ENCODE measurements at places on chromosomes 11 and 22. TPM values are rescaled to one million over a fixed set of nuclear protein-coding genes. Genes with fewer than 3 reads are reported as not detected.

EPS8L2 gene
- total RNA-seq, result 42.6 TPM

KCNJ4 gene
- 0.45 TPM for total RNA-seq

ACRV1 gene
- total RNA-seq, result 0.10 TPM

GRCh38 chr11:16809886-16810668, 71.6 kb downstream of the C11orf58 start:
- DNase-seq, result peak; percentile 71

DNA sequence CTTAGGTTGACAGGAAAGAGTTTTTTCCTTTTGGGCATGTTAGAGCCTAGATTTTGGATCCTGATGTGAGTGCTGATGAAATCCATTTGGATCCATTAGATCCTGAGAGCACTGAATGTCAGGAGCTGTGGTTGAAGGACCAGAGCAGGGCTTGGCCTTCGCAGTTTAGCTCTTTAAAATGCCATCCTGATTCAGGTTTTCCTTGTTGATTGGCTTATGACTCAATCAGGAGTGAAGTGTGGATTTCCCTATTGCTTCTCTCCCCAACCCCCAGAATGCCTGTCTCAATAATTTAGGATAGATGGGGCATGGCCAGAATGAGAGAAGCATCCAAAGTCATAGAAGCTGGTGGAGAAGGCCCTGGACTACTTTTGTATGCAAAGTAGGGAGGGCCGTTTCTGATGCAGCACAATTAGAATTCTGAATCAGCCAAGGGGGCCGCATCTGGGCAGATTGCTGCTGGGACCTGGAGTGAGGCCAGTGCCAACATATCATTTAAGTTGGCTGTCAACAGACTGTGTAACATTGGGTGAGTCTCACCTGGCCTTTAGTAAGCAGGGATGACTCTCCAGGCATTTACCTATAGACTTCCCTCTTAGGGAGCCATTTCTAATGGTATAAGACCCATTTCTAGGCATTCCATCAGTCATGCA, 80.5 kb downstream of the TEAD1 start:
- DNase-seq, result no peak

DNA sequence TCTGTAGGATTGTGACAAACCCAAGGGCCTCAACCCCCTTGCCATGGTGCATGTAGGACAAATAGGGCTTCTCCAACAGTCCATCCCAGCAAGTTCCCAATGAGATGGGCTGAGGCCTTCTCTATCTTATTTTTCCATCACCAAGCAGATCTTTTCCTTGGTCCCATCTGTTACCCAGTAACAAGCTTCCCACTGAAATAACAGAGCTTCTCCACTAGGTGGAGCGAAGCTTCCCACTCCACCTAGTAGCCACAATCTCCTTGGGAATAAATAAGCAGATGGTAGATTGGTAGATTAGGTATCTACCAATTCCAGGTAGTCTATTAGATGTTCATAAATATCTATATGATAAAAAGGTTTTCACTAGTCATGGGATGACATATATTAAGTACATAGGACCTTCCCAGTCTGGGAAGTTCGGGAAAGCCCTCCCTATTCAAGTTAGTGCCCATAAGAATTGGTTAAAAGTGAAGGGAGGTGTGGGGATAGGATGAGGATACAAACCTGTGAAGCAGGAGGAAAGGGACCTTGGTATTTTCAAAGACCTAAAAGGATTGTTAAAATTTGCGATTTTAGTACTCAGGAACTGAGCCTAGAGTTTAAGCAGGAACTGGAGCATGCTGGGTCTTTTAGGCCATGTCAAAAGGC, 5.9 kb upstream of the OR52L1 start:
- DNase-seq, result peak; percentile 39

- peak; percentile 42 for DNase-seq
These were observed 71.2 kb upstream of the TBCEL start for GRCh38 chr11:120952461-120953434.

DNA sequence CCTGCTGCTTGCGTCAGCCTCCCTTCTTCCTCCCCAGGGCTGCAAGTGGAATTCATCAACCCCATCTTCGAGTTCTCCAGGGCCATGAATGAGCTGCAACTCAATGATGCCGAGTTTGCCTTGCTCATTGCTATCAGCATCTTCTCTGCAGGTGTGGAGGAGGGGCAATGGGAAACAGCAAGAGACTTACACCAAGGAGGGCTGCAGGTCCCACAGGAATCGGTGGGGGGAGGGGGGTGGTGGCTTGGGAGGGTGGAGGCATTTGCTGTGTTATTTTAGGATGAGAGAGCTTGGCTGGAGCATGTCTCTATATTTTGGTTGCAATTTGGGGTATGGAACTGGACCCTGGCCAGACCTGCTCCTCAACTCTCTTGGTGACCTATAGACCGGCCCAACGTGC, 2.1 kb upstream of the MADD start:
- DNase-seq, result no peak

GRCh38 chr11:35234460-35235156, 95.6 kb downstream of the CD44 start:
- no peak for DNase-seq

GRCh38 chr11:3121931-3122774, 43.0 kb downstream of the OSBPL5 start:
- no peak for DNase-seq

DNA sequence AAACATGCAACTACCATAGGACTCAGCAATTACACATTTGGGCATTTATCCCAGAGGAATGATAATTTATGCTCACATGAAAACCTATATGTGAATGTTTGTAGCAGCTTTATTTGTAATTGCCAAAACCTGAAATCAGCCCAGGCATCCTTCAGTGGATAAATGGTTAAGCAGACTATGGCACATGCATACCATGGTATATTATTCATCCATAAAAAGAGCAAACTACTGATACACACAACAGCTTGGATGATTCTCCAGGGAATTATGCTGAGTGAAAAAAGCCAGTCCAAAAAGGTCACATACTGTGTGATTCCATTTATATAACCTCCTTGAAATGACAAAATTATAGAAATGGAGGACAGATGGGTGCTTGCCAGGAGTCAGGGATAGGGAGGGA, 86.7 kb downstream of the ALX4 start:
- DNase-seq, result no peak

All from HT1080 (cell line).